Stimulated activated CD4-positive, alpha-beta T cell treated with anti-CD3 and anti-CD28 coated beads, Interleukin-1b, Interleukin-23, amount 100 ng/mL, for 24 hours (primary cell): ENCODE measurements at places on chromosomes 12 and 14.
A peak's percentile ranks its signal among the peaks of the same experiment; 100 is the strongest.

DNA sequence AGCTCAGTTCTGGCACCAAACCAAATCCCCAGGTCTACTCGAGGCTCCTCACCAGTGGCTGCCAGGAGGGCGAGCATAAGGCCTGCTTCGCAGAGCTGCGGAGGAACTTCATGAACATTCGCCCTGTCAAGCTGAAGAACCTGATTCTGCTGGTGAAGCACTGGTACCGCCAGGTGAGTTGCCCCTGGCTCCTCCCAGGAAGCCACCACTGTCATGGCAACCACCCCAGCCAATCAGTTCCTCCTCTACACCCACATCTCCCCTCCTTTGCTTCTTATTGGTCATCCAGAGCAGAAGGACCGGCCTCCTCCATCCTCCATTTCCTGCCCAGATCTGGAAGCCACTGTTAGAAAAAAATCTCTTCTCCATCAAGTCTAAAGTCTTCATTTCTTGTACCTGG is 17.2 kb upstream of the OAS2 start:
- DNase-seq, result no peak

DNA sequence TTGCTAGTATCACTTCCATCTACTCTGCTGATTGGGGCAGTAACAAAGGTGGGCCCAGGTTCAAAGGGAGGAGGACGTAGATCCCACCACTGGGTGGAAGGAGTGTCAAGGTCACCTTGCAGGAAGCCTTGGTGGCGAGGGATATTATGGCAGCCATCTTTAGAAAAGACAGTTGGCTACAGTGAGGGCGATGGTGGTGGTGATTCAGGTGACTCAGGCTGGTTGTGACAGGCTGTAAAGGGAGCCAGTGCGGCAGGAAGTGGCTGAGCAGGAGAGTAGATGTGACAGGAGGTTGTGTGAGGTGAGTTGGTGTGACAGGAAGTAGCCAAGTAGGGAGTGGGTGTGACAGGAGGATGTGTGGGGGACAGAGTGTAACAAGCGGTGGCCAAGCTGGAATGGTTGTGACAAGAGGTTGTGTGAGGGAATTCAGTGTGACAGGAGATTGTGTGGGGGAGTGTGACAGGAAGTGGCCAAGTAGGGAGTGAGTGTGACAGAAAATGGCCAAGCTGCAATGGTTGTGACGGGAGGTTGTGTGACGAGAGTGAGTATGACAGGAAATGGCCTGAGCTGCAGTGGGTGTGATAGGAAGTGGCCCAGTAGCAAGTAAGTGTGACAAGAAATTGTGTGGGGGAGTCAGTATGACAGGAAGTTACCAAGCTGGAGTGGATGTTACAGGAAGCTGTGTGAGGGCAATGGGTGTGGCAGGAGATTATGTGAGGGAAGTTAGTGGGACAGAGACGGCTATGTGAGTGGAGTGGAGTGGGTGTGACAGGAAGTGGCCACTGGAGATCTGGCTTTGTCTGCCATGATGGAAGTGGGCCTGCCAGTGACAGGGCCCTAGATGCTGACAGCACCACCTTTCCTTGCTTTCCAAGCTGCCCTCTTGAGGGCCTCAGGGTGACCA is 136.5 kb upstream of the MYL2 start:
- DNase-seq, result peak; percentile 48

DNA sequence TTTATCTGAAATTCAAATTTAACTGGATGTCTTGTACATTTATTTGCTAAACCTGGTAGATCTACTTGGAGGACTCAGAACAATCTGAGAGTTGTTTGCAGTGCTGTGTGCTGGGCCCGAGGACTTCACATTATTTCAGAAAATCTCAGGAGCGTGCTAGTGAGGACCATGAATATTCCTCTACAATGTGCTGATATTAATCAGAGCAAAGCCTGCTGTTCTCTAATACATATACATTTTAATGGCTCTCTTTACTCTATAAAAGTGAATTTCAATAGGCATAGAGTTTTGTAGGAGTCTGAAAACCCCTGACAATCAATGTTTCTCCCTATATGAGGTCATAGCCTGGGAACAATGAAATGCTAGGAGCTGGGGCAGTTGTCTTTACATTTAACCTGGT is 144.3 kb downstream of the NEDD1 start:
- DNase-seq, result no peak

DNA sequence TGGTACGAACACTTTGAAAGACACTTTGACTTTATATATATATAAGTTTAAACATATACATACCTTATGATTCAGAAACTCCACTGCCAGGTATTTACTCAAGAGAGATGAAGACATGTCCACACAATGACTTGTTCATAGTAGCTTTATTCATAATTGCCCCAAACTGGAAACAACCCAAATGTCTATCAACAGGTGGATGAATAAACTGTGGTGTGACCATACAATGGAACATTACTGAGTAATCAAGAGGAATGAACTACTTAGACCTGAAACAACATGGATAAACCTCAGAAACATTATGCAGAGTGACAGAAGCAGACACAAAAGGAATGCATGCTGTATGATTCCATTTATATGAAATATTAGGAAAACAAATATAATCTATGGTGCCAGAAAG is 71.1 kb downstream of the PPP1R36 start:
- DNase-seq, result no peak

GRCh38 chr12:132217800-132218526 is 73.7 kb downstream of the NOC4L start:
- DNase-seq, result no peak

DNA sequence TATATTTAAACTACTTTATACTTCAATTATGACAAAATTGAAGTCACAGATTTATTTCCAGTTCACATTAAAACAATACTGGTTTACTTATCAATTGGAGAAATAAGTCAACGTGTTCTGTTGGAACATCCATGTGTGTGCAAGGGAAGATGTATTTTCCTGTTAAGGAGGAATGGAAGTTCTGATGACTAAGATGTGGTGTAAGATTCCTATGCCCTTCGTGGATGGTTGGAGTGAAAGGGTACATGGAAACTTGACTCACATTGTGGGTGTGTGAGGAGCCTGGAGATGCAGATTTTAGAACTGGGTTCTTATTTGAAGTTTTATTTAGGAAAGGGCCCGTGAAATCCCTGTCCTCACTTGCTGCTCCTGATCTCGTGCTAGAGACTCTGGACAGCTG is 95.3 kb downstream of the CATSPERB start:
- no peak for DNase-seq

- DNase-seq, result no peak
Measured at GRCh38 chr12:122875590-122876220, 20.2 kb downstream of the VPS37B start.

DNA sequence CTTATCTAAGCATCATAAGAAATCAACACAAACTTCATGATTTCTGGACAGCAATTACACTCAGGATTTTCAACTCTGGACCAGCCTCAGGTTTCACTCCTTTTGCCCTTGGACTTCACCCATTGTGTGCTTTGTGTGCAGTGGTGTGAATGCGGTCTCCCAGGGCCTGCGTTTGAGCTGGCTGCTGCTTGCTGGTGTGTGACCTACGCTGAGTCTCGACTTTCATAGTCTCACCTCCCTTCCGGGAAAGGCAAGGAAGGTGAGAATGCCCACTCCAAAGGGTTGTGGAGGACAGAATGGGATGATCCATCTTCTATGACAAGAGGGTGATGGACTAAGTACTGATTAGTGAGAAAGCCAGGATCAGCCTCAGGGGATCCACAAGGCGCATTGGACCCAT is 228.8 kb downstream of the C12orf75 start:
- DNase-seq, result no peak

GRCh38 chr14:99971941-99972747 is 93.1 kb upstream of the EVL start:
- peak; percentile 9 for DNase-seq

- DNase-seq, result no peak
Measured at GRCh38 chr12:2958432-2959191, 585 bp upstream of the TEAD4 start.

GRCh38 chr12:8950221-8950527 is 729 bp upstream of the M6PR start:
- DNase-seq, result no peak

DNA sequence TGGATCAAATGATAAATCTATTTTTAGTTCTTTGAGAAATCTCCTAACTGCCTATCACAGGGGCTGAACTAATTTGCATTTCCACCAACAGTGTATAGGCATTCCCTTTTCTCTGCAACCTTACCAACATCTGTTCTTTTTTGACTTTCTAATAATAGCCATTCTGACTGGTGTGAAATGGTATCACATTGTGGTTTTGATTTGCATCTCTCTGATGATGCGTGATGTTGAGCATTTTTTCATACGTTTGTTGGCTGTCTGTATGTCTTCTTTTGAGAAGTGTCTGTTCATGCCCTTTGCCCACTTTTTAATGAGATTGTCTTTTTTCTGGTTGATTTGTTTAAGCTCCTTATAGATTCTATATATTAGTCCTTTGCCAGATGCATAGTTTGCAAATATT is 67.1 kb downstream of the IFNG-AS1 start:
- no peak for DNase-seq

DNA sequence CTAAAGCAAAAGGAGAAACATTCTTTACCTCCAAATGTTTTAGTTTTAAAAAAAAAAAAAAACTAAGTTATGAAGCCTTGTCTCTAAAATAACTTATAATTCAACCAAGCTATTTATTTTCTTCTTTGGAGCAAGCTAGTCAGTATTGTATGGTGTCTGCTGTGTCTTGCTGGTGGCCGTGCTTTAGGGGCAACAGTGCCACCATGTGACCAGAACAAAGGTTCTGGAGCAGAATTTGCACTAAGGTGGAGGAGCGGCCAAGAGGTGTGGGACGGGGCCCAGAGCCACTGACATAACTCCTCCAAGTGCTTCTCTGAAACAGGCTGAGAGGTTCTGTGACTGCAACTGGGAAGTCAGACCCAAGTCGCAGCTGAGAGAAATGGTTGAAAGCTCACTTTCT is 4.5 kb downstream of the FICD start:
- DNase-seq, result no peak

GRCh38 chr14:70879448-70879847 is 27.8 kb upstream of the PCNX1 start:
- no peak for DNase-seq

DNA sequence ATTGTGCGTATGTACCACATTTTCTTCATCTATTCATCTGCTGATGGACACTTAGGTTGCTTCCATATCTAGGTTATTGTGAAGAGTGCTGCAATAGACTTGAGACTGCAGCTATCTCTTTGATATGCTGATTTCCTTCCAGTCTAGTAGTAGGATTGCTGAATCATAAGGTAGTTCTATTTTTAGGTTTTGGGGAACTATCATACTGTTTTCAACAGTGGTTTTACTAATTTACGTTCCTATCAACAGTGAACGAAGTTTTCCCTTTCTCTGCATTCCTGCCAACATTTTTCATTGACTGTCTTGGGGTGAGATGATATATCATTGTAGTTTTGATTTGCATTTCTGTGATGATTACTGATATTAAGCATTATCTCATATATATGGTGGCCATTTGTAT is 482.2 kb downstream of the SLC16A7 start:
- no peak for DNase-seq

- no peak for DNase-seq
Measured at GRCh38 chr14:93946104-93946503, 19.0 kb downstream of the FAM181A start.

GRCh38 chr12:119036878-119037825 is 55.8 kb downstream of the SRRM4 start:
- no peak for DNase-seq

DNA sequence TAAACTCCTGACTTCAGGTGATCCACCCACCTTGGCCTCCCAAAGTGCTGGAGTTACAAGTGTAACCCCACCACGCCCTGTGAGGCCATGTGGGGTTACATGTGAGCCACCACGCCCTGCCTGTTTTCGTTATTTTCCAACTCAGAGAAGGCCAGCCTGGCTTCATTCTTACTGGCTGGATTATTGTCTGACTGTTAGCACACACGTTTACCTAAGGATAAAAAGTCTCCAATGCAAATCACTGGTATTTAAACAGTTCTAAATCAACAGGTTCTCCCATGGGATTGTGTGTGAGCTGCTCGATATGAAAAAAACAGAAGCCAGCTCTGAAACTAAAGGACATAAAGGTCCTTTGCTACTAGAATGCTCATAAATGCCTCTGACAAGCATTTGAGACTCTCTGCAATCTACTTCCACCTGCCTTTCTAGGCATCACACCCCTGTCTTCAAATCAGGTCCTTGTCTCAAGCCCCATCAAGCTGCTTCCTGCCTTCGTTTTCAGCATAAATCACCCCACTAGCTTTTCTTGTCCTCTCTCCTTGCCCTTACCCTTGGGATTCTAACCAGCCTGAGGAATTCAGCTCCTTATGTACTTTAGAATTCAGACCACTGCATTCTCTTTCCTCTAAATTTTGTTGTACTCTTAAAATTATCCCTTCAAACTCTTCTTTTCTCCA is 265.0 kb downstream of the DUSP6 start:
- no peak for DNase-seq

- no peak for DNase-seq
Measured at GRCh38 chr12:131818821-131819585, 9.2 kb upstream of the MMP17 start.

DNA sequence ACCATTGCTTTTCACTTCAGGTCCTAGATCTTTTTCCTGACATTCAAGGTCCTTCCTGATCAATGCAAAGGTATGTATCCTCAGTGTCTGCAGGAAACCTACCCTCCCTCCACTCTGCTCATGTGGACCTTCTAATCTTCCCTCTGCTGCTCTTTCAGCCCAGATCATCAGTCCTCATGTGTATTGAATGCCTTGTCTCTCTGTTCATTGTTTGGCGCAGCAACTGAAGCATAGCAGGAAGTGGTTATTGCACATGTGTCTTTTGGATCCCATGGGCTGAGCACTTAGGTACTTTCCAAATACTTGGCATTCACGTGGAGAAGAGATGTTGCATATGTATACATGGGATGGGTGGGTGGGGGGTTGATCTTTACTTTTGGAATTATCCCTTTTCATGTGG is 4.3 kb upstream of the NIN start:
- no peak for DNase-seq
